IPS-NIHi11 (cell line): ENCODE measurements at places on chromosomes 6 and 20.

DNA sequence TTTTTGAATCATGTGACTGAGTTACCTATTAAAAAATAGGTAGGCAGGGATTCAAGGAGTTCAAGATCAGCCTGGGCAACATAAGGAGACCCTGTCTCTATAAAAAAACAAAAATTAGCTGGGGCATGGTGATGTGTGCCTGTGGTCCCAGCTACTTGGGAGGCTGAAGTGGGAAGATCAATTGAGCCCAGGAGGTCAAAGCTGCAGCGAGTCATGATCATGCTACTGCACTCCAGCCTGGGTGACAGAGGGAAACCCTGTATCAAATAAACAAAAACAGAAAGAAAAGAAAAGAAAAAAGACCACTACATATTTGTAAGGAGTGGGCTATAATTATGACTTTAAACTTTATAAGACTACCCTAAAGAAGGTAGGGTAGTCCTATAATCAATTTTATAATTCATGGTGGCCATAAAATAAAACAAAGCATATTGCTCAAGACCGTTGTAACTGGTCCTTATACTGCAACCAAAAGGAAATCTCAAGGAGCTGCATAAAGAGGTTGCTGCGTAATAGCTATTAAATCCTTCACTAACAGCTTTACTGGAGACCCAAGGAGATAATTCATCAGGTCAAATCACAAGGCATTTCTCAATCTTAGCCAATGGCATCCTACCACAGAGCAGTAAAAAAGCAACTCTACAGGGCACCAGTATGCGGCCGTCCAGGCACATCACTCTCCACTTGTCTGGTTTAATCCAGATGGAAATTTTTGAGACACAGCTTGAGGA is 13.5 kb downstream of the PIGU start:
- no peak for DNase-seq

GRCh38 chr20:49681850-49682216 is 31.8 kb downstream of the B4GALT5 start:
- DNase-seq = no peak

DNA sequence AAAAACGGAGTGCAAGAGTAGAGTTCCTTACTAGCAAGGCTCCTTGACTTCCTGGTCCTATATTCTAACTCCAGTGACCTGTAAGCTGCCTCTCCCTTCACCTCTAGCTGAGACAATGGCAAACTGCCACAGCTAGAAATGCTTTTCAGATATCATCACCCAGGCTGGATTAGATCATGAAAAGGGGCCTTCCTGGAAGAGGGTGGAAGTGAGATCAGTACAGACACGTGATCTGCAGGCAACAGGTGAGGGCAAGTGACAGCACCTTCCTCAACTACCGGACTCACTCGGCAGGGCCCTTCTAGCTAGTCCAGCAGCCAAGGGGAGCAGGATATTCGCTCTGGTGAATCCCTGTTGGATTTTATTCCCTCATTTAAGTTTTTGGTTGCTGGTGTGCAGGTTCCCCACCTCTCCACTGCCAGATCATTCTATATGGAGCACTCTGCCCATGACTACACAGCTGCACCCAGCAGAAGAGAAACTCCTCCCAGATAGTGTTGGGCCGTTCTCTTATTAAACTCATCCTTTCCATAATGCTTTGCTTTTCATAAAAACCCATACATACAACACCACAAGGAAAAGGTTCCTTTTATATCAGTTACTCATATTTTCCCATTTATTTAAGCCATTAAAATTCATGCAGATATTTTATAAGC is 26.4 kb upstream of the FAM83C start:
- DNase-seq = peak; percentile 58

- DNase-seq = no peak
These were observed 7.9 kb upstream of the OSER1 start for GRCh38 chr20:44218446-44218845.

GRCh38 chr20:17343091-17343490 is 116.3 kb downstream of the PCSK2 start:
- DNase-seq = no peak

DNA sequence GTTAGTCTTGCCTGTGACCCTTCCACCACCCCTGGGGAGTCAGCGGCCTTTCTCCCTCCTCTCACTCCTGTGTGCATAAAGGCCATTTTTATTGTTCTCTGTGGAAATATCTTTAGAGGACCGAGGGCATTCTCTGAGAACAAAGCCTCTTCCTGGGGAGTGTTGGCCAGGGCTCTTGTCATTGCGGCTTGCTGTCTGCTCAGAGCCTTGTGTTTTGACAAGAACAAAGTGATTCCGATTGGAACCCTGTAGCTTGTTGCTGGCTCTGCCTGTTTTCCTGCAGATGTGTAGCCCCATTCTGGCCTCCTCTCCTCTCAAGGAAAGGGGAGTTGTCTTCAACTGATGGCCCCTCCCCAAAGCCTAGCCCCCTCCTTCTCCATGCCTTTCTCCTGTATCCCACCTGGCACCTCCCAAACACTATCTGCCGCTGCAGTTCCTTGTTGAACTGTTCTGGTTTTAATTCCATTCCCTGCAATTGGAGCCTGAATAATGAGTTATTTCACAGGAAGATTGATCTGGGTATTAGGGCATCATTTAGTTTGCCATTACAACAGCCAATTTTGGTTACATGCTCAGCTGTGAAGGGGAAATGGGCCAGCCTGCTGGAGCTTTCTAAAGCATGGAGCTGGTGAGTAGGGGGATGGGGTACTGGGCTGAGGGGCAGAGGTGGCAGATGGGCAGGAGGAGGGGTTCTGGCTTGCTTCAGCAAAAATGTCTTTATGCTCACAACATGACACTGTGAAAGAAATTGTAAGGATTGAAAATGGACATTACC is 252.5 kb downstream of the LRFN2 start:
- DNase-seq = peak; percentile 49

GRCh38 chr6:127844529-127844928 is 56.3 kb downstream of the THEMIS start:
- no peak for DNase-seq

DNA sequence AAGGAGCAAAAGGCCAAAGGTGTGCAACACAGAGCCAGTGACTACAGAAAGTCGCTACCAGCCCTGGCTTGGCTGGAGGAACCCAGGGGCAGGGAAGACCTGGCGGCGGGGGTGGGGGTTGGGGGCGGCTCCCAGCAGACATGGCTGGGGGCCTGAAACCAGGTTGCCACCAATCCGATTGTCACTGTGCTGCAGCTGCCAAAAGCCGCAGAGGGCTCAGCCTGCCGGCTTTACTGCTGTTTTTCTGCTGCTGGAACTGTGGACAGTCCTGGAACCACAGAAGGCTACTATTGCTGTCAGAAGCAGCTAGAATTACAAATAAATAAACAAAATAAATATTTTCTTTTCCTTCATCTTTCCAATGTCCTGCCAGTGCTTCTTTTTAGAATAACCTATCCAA is 25.7 kb upstream of the OGFRL1 start:
- no peak for DNase-seq

GRCh38 chr6:5098501-5099270 is 13.5 kb downstream of the PPP1R3G start:
- no peak for DNase-seq

GRCh38 chr6:119301429-119301828 is 48.1 kb downstream of the MAN1A1 start:
- DNase-seq = no peak

- DNase-seq = no peak
These were observed 56.4 kb downstream of the ZMYND8 start for GRCh38 chr20:47300071-47300470.

DNA sequence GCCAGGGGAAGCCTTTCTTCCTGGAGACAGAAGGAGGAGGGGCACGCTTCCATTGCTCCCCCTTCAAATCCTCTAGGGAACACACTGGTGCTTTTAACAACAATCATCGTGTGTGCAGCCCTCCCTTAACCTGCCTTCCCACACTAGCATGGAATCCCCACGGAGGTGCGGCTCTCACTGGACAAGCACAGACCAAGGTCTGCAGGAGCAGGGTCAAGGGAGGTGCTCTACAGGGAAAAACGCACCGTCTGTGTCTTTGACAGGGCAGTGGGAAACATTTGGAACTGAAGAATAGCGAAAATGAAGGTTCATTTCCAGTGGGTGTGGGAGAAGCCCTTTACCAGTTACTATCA is 527.1 kb downstream of the QKI start:
- DNase-seq = no peak

DNA sequence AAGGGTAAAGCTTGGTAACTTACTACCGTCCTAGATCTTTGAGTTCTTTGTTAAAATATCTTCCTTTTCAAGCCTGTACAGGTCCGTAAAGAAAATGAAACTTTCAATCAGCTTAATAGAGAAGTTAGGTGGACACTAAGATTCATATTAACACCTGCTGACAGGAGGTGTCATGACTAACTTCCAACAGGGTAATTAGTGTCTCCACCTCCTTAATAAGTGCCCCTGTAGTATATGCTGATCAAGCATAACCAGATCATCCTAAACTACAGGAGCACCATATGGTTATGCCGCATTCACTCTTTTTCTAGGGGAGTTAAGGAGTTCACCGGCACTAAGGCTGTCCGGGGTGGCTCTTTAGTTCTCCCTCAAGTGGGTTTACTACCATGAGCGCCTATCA is 23.9 kb upstream of the RALGAPA2 start:
- no peak for DNase-seq

GRCh38 chr20:24638591-24639548 is 169.4 kb downstream of the SYNDIG1 start:
- no peak for DNase-seq

- DNase-seq = no peak
These were observed 48.7 kb downstream of the EYA4 start for GRCh38 chr6:133289733-133290306.

DNA sequence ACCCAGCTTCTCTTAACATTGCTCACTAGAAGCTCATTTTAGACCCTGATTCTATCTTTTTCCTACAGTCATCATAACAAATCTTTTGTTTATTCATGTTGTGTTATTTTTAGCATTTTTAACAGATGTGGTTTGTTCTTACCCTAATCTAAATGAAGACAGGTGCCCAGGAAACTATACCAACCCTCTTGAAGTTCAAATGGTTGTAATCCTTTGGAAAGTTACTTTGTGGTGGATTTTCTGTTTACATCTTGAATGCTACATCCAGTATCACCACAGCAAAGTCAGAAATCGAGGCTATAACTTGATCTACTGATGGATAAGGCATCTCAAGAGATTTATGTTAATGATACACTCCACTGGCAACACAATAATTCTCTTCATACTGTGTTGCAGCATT is 26.2 kb downstream of the SMAP1 start:
- no peak for DNase-seq

DNA sequence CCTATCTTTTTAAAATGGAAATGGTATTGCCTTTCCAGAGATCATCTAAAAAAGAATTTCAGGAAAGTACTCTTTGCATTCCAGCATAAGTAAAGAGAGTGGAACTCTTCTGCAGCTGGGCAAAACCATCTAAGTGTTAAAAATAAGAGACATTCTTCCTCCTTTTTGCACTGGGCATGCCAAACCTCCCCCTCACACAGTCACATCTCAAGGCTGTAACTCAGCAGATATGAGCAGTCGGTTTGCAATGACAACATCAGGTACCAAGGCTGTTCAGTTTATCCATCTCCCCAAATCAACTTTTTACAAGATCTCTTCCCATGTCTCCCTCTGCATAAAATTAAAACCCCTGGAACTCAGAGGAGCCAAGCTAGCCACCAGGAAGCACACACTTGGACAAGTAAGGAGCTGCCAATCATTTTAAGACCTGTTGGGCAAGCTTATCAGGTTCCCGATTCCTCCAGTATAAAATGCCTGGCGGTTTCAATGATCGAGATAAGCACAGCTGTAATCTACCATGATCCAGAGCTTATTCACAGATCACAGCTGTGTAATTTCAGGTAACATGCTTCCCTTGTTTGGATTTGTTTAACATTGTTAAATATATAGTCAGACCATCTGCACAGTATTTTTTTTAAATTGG is 23.2 kb downstream of the ID4 start:
- peak; percentile 7 for DNase-seq

DNA sequence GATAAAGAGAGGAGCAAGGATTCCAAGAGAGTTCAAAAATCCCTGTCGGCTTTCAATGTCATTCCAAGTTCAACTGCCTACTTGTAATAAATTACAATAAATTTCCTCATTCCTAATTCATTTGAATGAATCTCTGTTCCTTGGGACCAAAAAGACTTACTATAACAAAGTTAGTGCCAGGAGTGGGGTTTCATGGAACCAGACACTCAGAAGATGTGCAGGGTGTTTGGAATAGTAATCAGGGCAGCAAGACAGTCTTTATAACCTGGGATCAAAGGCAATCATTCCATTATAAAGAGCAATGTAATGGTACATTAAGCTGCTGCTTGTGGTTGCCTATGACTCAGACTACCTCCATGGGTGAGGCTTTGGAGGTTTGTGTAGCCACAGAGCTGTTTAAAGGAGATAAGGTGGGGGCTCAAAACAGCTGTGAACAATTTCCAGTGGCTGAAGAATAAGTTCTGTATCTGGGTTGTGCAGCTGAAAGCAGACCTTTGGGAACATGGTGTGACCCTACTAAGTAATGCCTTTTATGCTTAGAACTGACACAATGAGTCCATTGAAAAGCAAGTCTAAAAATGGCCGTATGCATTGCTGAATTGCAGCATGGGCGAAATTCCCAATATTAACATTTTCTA is 159.9 kb downstream of the LINC00237 start:
- DNase-seq = no peak
